Adipocyte (in vitro differentiated cells): ENCODE measurements at places on chromosomes 16 and 17.

GRCh38 chr17:4569591-4569990 lies 9.2 kb upstream of the GGT6 start:
- DNase-seq, result no peak

DNA sequence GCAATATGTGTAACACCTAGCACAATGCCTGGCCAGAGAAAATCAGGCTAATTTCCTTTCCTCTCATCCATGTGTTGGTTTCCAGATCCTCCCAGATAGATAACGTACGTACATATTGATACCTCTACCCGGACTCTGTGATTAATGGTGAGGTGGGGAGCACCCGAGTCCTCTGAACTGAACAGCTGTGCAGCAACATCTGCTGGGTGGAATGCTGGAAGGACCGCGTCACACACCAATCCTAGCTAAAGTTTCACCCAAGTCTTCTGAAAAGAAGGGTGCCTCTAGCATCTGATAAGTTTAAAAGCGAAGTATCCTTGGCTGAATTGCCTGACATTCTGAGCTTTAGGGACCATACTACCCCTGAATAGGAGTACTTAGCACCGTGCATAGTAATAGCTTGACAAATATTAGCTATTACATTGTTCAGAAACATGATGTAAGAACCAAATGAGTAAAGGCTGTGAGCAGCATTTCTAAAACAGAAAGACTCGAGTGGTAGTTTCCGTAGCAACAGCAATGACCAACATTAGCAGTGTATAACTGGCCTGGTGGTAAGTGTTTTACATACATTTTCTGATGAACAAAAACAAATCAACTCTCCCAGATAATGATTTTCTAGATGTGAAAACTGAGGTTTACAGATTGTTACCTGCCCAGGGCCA lies 91.4 kb downstream of the SYCE1L start:
- no peak for DNase-seq

DNA sequence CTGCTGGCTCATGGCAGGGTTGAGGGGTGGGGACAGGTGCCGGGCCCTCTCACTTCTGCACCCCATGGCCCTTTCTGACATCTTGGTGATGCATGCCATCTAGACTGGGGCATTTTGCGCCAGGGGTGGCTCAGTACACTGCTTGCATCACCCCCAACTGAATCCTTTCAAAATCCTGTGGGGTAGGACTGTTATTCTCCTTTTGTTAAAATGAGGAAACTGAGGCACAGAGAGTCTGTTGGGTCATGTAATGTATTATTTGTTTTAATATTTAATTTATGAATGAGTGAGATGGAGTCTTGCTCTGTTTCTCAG lies 9.9 kb downstream of the ADCY7 start:
- no peak for DNase-seq

DNA sequence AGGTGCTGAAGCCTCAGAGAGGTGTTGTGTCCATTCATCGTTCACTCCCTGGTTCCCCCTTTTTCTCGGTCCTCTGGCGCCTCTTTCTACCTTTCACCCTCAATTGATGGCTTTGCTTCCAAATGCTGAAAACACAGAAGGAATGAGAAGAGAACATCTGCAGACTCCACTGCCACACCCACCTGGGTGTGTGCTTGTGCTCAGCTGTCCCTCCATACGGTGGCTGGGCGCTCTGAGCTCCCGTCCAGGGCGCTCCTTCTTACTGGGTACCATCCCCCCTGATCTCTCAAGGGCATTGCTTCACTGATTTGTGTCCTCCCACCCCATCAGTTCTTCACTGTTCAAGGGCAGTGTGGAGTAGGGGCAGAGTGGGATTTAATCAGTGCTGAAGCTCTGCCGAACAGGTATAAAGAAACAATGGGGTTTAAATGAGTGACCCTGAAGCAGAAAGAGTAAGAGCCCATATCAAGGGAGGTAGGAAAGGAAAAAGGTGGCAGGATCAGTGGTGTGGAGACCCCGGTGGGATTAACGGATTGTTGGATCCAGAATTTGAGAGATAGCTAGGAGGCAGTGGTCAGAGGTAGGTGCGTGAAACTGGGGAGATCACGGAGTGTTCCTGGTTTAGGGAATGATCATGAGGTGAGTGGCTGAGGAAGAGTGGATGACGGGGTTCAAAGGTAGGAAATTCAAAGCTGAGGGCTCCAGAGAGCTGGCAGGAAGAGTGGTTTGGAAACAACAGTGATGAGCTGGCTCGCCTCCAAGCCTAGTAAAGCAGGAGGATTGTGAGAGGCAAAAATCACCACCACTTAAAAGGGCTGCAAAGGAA lies 40.8 kb downstream of the MRTFB start:
- DNase-seq, result no peak
